ENCODE measurements at places on chromosomes 11 and 22.

DNA sequence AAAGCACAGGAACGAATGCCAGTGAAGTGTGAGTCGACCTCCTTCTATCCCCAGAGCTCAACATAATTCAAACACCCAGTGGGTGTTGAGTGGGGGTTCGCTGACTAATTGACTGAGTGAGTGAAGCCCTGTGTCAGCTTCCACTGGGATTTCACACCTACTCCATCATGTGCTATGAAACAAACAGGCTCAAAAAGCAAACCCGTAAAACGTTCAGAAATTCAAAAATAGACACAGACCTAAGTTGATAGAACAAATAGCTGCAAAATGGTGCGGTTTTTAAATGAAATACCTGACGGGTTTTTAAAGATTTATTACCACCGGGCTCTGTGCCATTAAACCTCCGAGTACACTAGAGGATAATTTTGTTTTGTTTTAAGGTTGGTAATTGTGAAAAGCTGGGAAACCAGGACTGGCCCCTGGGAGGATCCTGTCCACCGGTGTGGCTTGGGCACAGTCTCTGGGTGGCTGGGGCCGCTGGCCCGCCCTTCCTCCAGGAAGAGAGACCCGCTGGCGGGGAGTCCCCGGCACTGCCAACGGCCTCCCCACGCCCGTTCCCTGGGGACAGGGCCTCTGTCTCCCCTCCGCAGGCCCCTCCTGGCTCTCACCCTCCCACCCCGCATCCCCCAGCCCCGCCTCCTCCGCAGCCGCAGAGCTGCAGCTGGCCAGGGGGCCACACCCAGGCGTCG lies 13.6 kb downstream of the KCNJ5 start:
- peak; percentile 51 for ATAC-seq

- ATAC-seq: peak; percentile 67
Observed at GRCh38 chr11:40384991-40385390, 1074.5 kb downstream of the LRRC4C start.

DNA sequence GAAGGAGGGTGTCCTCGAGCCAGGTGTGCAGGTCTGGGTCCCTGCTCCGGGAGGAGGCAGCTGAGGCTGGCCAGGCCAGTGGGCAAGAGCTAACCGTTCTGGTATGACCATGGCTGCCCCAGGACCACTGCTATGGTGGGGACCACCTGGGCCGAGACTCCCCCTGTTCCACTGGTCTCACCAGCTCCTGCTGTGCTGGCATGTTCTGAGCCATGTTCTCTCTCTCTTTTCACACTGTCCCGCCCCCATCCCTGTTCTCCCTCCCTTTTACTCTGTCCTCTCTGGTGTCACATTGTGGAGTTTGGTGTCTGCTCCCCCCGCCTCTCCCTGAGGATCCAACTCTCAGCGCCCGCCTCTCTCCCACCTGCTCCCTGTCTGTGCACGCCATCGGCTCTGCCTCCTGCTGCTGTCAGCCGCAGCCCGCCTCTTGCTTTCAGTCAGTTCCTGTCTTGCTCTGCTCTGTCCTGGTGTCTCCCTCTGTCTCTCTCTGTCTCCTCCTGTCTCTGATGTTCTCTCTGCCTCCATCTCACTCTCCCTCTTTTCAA lies 66.4 kb downstream of the LRRC32 start:
- ATAC-seq: peak; percentile 48

DNA sequence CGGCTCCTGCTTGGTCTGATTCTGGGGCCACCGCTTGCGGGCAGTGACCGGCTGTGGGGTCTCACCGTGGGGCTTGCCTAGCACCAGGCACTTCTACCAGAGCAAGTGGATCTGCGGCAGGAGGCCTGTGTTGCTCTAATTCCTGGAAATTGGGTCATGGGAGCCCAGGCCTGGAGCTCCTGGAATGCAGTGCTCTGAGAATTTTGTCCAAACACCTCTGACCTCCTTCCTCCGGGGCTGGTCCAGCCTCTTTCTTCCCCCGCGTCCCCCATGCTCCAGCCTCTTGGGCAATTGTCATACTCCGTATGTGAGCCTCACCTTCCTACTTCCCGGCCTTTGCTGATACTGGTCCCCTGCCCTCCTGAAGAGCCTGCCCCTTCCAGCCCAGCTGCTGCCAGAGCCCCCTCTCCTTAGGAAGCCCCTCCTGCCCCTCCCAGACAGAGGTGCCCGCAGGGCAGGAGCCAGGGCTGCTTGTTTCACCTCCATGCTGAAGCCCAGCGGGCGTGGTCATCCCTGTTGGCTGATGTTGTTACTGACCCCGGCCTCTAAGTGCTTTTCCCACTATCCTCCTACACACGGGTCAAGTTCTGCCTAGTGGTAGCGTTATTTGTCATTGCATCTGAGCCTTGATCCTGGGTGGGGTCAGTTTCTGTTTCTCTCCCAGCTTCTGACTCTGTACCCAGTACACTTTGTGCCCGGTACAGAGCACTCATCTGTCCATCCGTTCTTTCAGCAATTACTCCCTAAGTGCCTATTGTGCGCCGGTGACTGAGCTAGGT lies 9.6 kb downstream of the MGAT3 start:
- ATAC-seq: no peak

- ATAC-seq: peak; percentile 73
Observed at GRCh38 chr11:102810950-102811660, 13.1 kb upstream of the MMP1 start.

- no peak for ATAC-seq
Observed at GRCh38 chr11:2204361-2205213, 33.0 kb upstream of the TH start.

GRCh38 chr11:3880724-3881123 lies 25.3 kb downstream of the STIM1 start:
- peak; percentile 54 for ATAC-seq

DNA sequence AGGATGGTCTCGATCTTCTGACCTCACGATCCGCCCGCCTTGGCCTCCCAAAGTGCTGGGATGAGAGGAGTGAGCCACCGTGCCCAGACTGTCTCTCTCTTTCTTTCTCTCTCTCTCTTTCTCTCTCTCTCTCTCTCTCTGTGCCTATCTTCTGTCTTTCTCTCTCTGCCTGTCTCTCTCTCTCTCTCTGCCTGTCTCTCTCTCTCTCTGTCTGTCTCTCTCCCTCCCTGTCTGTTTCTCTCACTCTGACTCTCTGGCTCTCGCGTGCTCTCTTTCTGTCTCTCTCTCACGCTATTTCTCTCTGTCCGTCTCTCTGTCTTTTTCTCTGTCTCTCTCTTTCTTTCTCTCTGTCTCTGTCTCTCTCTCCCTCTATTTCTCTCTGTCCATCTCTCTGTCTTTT lies 3911.2 kb upstream of the OR11H1 start:
- no peak for ATAC-seq

- no peak for ATAC-seq
Observed at GRCh38 chr11:101407324-101407723, 176.5 kb downstream of the TRPC6 start.

GRCh38 chr11:57474017-57474802 lies 13.9 kb downstream of the RTN4RL2 start:
- no peak for ATAC-seq

GRCh38 chr11:122633219-122633829 lies 22.2 kb upstream of the UBASH3B start:
- ATAC-seq: peak; percentile 73

- ATAC-seq: peak; percentile 63
Observed at GRCh38 chr11:898540-899190, 11.9 kb downstream of the CHID1 start.

- ATAC-seq: peak; percentile 92
Observed at GRCh38 chr22:29457730-29458129, 19.3 kb downstream of the RFPL1 start.

DNA sequence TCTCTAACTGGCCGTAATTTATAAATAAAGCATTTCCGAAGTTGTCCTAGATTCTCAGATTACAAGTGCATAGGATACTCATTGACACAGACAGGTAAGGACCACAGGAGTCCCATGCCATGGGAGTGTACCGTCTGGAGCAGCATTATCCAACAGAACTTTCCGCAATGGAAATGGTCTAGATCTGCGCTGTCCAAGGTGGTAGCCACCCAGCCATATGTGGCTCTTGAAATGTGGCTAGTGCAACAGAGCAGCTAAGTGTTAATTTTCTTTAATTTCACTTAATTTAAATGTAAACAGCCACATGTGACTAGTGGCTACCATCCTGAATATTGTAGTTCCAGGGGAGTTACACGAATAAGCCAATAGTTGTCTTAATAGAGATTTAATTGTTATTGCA lies 71.3 kb downstream of the GALNT18 start:
- no peak for ATAC-seq

DNA sequence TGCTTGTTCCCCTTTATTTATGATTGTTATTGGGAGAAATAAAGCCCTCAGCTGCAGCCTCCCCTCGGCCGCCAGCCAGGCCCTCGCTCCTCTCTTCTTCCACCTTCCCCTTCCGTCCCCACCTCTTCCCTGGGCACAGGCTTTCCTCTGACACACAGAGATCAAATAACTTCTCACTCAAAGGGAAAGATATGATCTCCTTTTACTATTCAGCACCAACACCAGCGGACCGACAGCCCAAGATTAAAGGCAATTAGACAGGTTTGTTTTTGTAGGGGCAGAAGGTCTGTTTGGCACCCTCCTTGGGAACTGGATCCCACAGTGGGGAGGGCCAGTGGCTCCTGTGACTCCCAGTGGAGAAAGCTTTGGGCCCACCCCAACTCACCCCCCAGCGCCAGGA lies 23.0 kb downstream of the NECTIN1 start:
- no peak for ATAC-seq

DNA sequence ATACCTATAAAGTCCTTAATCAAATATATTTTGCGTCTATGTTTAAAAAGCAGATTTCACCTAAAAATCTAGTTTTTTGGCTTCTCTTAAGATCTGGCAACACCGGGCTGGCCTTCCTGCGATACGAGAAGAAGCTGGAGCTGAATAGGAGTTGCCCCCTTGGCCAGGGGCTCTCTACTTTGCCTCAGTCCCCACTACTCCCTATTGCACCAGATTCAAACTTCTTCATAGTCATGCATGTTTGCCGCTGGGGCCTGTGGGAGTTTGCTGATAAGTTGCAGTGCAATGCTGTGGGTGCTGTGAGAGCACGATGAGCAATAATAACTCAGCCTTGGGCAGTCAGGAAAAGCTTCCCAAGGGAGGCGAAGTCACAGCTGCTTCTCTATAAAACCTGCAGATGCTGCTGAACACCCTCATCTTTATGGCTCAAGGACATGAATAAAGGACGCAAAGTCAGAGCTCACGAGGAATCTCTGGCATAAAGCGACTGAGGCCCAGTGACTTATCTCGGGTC lies 15.2 kb upstream of the EIF3D start:
- ATAC-seq: no peak

GRCh38 chr22:36700711-36701670 lies 2.6 kb downstream of the CACNG2 start:
- ATAC-seq: no peak

GRCh38 chr22:29701155-29701999 lies 18.4 kb upstream of the CABP7 start:
- ATAC-seq: no peak

DNA sequence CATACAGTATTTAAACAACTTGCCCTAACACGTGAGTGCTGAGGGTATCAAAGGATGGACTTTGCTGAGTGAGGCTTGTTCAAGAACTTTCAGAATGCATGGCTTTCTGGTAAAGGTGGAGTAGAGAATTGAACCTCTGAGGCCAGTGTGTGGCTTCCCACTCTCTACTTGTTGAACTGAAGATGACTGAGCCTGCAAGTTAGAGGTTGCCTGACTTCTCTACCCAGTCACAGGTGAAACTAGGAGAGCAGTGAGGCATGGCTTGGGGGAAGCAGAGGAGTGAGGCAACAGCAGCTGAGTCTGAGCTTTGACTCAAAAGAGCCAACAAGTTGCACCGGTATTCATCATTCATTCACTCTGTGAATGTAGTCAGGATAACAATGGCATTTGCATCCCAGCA lies 256.4 kb upstream of the SESN3 start:
- no peak for ATAC-seq

GRCh38 chr11:48008951-48009270 lies 28.6 kb downstream of the PTPRJ start:
- no peak for ATAC-seq

- no peak for ATAC-seq
Observed at GRCh38 chr22:28344918-28345703, 334.5 kb downstream of the TTC28 start.

GRCh38 chr11:24132471-24132870 lies 364.4 kb upstream of the LUZP2 start:
- ATAC-seq: no peak

GRCh38 chr11:16299390-16299789 lies 57.0 kb downstream of the SOX6 start:
- no peak for ATAC-seq

GRCh38 chr22:32612834-32613233 lies 138.2 kb downstream of the FBXO7 start:
- ATAC-seq: no peak

DNA sequence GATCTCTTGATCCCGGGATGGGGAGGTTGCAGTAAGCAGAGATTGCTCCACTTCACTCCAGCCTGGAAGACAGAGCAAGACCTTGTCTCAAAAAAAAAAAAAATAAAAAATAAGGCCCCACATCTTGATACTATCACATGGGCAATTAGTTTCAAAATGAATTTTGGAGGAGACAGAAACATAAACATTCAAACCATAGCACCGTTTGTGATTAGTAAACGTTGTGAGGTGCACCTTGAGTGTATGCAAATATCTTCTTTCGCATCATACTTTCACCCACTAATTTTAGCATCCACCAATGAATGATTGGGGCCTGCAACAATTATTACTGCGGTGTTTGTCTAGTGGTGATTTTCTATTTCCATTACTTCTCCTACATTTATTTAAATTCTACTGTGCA lies 11.0 kb upstream of the SPDYC start:
- no peak for ATAC-seq

GRCh38 chr11:35005141-35005780 lies 88.8 kb downstream of the PDHX start:
- ATAC-seq: no peak

DNA sequence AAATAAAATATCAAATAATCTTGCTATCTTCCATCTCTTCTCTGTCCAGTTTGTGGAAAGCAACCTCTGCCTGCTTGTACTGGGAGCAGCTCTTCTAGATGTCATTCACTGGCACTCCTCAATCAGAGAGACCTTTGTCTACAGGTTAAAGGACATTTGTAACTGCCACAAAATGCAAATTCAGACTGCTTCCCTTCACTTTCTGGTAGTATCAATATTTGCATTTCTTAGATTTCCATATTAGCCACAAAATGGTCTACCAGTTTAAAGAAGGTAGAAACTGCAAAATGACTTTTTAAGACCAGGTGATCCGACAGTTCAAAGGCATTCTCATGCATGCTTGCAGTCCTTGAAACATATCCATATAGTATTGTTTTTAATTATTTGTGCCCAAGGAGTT lies 51.7 kb upstream of the RCN1 start:
- ATAC-seq: no peak

- peak; percentile 78 for ATAC-seq
Observed at GRCh38 chr11:124865902-124866851, 945 bp downstream of the ROBO3 start.

GRCh38 chr11:96126917-96127595 lies 203.1 kb upstream of the MTMR2 start:
- ATAC-seq: peak; percentile 46

DNA sequence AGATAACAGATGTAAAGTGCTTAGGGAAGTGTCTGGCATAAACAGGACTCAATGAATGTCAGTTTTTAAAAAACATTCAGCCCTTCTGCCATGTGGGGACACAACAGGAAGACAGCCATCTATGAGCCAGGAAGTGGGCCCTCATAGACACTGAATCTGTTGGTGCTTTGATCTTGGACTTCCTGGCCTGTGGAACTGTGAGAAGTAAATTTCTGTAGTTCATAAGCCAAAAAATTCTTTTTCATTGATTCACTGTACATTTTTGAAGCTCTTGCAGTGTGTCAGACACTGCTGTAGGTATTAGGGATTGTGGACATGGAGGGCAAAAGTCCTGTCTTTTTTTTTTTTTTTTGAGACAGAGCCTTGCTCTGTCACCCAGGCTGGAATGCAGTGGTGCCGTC lies 188.6 kb downstream of the HIPK3 start:
- ATAC-seq: peak; percentile 72

All from SK-N-SH treated with all-trans-retinoic acid at 6 μM for 48 hours (cell line).